ENCODE measurements at places on chromosomes 11 and 22. TPM values are rescaled to one million over a fixed set of nuclear protein-coding genes. Genes with fewer than 3 reads are reported as not detected.
A peak's percentile ranks its signal among the peaks of the same experiment; 100 is the strongest.

DNA sequence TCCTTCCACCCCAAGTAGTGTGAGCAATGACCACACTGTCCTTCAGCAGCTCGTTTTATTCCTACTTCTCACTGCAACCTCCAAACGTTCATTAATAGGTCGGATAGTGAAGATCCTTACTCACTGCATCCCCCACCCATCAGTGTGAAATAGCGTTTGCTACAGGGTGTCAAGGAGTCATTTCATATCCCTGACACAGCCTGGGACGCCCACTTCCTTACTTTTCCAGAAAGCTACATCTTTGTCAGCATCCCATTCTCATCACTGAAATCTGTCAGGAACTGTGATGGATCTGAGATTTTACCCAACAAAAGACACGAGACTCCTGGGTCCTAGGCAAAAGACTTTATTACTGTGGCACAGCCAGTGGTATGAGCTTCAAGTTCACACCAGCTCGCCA is 592.4 kb downstream of the NTM start:
- H3K4me3 ChIP-seq = no peak overlapping the region
- no peaks in the 10 kb centered on the region for H3K4me1 ChIP-seq
- H3K27me3 ChIP-seq = no peaks in the 10 kb centered on the region
- H3K36me3 ChIP-seq = no peaks in the 10 kb centered on the region

DNA sequence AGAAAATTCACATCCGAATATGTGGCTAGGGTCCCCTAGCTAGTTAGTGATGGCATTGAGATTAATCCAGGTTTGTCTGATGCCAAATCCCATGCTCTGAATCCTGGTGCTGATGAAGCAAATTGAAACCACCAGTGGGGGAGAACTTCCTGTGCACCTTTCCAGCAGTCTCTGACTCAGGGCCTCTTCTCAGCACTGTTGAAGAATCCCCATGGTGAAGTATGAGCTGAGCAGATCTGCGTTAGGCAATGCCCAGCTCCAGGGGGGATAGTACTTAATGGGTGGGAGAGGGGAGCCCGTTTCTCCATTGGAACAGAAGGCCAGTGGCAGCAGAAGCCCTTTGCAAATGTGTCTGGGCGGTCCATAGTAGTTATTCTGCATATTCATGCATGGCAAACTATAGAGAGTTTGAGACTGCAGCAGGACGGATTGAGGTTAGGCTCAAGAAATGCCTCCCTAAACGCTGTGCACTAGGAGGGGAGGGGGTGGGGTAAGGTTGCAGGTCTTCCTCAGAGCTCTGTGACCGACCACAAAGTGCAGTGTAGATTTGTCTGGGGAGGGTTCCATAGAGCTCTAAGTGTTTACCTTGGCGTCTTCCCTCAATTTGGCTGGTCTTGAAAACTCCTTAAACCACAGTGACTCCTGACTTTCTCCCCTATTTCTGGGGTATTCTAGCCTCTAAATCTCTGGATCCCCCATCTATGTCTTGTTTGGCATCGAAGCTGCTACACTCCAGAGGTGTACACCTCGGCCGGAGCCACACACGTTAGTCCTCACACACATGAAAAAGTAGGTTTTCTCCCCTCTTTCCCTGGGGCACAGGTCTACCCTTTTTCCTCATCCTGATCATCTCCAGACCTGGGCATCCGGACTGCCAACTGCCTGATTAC is 4.8 kb downstream of the POU2F3 start:
- no peak for DNase-seq
- H3K27me3 ChIP-seq = peaks cover 91% of the 10 kb centered on the region
- no peak overlapping the region for H3K27ac ChIP-seq

Gene GRIA4
- total RNA-seq = not detected

DNA sequence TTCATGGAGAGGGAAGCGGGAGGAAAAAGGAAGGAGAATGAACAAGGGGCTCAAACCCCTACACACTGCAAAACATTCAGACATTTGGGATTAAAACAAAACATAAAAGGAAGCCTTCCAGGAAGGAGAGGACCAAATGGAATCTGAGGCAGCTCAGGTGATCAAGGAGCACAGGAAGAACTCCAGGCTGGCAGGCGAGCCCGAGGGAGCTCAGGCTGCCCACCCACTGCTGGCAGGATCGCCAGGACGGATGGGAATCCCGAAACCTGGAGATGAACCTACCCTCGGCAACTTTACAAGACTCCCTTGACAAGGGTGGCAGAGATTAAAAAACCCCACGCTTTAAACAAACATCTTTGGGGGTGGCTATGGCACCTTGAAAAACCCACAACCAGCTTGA is 5.0 kb upstream of the PYGM start:
- no peak overlapping the region for H3K4me3 ChIP-seq
- peaks cover 13% of the 10 kb centered on the region for H3K36me3 ChIP-seq
- peak overlapping the region; percentile 82 for H3K27ac ChIP-seq
- H3K4me1 ChIP-seq = peaks cover 84% of the 10 kb centered on the region
- no peaks in the 10 kb centered on the region for H3K27me3 ChIP-seq

DNA sequence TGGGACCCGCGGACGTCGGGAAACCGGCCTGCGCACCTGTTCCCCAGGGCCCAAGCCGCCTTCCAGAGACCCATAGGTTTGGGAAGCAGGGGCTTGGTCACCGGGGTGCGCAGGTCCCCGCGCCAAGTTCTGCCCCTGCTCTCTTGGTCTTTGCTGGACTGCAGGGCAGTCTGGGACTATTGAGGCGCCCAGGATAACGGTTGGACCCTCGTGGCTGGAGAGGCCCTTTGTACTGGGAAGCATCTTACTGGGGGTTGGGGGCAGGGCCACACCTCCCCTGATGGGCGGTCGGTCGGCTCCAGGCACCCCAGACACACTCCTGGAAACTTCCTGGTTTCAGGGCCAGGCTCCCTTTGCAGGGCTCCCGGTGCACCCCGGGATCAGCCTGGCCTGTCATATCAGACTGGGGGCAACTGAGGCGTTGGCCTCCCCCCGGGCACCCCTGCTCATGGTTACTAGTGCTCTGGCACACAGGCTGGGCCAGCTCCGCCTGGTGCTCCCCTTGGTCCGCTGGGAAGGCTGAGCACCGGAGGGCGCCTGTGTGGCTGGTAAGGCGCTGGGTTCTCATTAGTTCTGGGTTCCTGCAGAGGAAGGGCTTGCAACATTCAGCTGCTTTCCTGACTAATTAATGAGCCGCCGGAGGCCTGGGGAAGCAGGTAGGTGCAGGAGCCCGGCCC is 1250.5 kb downstream of the BRD1 start:
- DNase-seq = no peak
- no peak overlapping the region for H3K27ac ChIP-seq
- no peaks in the 10 kb centered on the region for H3K4me1 ChIP-seq
- peaks cover 70% of the 10 kb centered on the region for H3K27me3 ChIP-seq
- H3K36me3 ChIP-seq = no peaks in the 10 kb centered on the region

DNA sequence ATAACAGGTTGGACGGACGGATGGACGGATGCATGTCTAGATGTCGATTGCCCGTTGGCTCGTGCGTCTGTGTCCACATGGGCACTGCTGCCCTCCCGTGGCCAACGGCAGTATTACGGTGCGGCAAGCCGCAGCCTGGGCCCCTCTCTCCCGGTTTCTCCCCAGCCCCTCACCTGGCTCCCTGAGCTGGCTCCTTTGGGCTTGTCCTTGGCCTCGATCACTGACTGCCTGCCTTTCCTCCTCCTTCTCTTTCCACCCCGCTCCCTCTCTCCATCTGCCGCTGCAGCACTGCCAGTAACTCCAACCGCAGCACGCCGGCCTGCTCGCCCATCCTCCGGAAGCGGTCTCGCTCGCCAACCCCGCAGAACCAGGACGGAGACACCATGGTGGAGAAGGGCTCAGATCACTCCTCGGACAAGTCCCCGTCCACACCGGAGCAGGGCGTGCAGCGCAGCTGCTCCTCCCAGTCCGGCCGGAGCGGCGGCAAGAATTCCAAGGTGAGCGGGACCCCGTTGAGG is 77.3 kb downstream of the SCN3B start:
- H3K36me3 ChIP-seq = no peaks in the 10 kb centered on the region
- no peaks in the 10 kb centered on the region for H3K27me3 ChIP-seq
- no peak overlapping the region for H3K27ac ChIP-seq
- H3K4me3 ChIP-seq = no peak overlapping the region

Gene XKR3
- not detected for total RNA-seq

- DNase-seq = no peak
- H3K27me3 ChIP-seq = peaks cover 4% of the 10 kb centered on the region
- no peak overlapping the region for H3K4me3 ChIP-seq
- H3K4me1 ChIP-seq = no peaks in the 10 kb centered on the region
Observed at GRCh38 chr11:117427356-117427874, 99.8 kb downstream of the CEP164 start.

DNA sequence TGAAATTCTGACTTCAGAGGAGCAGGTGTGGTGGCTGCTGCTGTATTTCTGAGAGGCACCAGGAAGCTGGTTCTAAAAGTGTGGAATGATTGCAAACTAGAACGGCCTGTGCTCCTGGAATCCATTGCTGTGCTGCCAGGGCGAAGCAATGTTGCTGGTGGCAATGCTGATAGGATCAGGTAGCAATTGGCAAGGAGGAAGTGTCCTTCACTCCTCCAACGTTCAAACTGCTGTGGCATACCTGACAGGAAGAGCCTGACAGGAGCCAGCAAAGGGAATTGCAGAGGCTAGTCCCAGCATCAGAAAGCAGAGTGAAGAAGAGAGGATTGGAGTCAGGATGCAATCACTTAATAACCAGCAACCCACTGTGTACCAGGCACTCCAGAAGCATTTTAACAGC is 118.2 kb downstream of the FAR1 start:
- H3K36me3 ChIP-seq = no peaks in the 10 kb centered on the region
- H3K4me1 ChIP-seq = no peaks in the 10 kb centered on the region
- H3K4me3 ChIP-seq = no peak overlapping the region
- no peak overlapping the region for H3K27ac ChIP-seq

Gene OR11H1
- total RNA-seq = not detected

GRCh38 chr11:69035946-69036340 is 12.8 kb upstream of the TPCN2 start:
- no peak overlapping the region for H3K27ac ChIP-seq
- H3K4me1 ChIP-seq = peaks cover 8% of the 10 kb centered on the region
- peak; percentile 60 for DNase-seq
- no peaks in the 10 kb centered on the region for H3K36me3 ChIP-seq

- no peaks in the 10 kb centered on the region for H3K4me1 ChIP-seq
- no peaks in the 10 kb centered on the region for H3K27me3 ChIP-seq
- H3K36me3 ChIP-seq = no peaks in the 10 kb centered on the region
- H3K4me3 ChIP-seq = no peak overlapping the region
Observed at GRCh38 chr11:29231586-29231985, 785.2 kb downstream of the KCNA4 start.

DNA sequence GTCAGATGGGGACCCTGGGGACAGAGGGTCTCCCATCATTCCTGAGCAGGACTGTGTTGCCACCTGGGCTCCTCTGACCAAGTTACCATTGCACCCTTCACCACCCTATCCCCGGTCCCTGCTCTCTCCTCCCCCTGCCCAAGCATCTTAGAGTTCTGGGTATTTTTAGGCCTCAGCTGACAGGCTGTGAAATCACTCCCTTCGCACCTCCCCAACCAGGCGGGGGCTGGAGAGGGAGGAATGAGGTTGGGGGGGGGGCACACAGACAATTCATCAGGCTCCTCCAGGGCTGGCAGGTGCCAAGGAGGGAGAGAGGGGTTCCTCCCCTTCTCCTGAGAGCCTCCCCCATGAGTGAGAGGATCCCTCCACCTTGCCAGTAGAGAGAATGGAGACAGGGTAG is 9.0 kb downstream of the SYT7 start:
- no peak for DNase-seq
- H3K27ac ChIP-seq = no peak overlapping the region
- H3K27me3 ChIP-seq = peaks cover 13% of the 10 kb centered on the region
- no peak overlapping the region for H3K4me3 ChIP-seq
- peaks cover 23% of the 10 kb centered on the region for H3K4me1 ChIP-seq
- H3K36me3 ChIP-seq = no peaks in the 10 kb centered on the region

Gene GSTT2
- total RNA-seq = not detected

- no peak for DNase-seq
- no peak overlapping the region for H3K4me3 ChIP-seq
- H3K4me1 ChIP-seq = peaks cover 60% of the 10 kb centered on the region
- H3K36me3 ChIP-seq = no peaks in the 10 kb centered on the region
- no peak overlapping the region for H3K27ac ChIP-seq
Observed at GRCh38 chr11:78377625-78378418, 39.8 kb downstream of the GAB2 start.

DNA sequence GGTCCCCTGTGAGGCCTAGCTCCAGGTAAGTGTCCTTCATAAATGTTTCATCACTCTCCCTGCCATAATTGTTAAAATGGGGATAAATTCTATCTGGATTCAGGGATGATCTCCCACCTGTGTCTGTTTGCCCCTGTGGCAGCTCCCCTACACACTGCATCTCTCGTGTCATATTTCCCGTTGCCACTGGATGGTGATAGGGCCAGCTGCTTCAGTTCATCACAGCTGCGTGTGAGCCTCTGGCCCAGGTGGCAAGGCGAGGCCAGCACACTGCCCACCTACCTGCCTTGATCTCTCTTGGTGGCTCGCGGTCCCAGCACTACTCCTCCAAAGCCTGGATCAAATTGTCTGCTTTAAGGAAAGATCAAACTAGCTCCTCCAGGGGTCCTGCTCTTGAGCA is 187.4 kb downstream of the GRIK4 start:
- no peaks in the 10 kb centered on the region for H3K27me3 ChIP-seq
- no peak overlapping the region for H3K4me3 ChIP-seq
- no peak overlapping the region for H3K27ac ChIP-seq

GRCh38 chr11:112016765-112017376 is 8.3 kb upstream of the DLAT start:
- DNase-seq = no peak
- H3K27me3 ChIP-seq = no peaks in the 10 kb centered on the region
- peaks cover 30% of the 10 kb centered on the region for H3K4me1 ChIP-seq
- H3K27ac ChIP-seq = peak overlapping the region; percentile 64
- no peak overlapping the region for H3K4me3 ChIP-seq

- H3K27me3 ChIP-seq = no peaks in the 10 kb centered on the region
- peaks cover 3% of the 10 kb centered on the region for H3K4me1 ChIP-seq
- no peak overlapping the region for H3K4me3 ChIP-seq
- H3K27ac ChIP-seq = no peak overlapping the region
- H3K36me3 ChIP-seq = peaks cover 12% of the 10 kb centered on the region
Observed at GRCh38 chr11:6632116-6633073, 13.2 kb upstream of the TPP1 start.

GRCh38 chr22:42078469-42079318 is 806 bp upstream of the SMDT1 start:
- DNase-seq = no peak
- H3K4me1 ChIP-seq = peaks cover 28% of the 10 kb centered on the region
- H3K27me3 ChIP-seq = no peaks in the 10 kb centered on the region
- H3K27ac ChIP-seq = peak overlapping the region; percentile 98
- peak overlapping the region; percentile 72 for H3K4me3 ChIP-seq
- no peaks in the 10 kb centered on the region for H3K36me3 ChIP-seq

Data from heart right ventricle (tissue), 16 donors.